Tibial nerve (tissue), 4 donors: ENCODE measurements at places on chromosomes 6 and 20. TPM values are rescaled to one million over a fixed set of nuclear protein-coding genes. Genes with fewer than 3 reads are reported as not detected.

Gene LZTS3
- total RNA-seq: 10.9 TPM

DNA sequence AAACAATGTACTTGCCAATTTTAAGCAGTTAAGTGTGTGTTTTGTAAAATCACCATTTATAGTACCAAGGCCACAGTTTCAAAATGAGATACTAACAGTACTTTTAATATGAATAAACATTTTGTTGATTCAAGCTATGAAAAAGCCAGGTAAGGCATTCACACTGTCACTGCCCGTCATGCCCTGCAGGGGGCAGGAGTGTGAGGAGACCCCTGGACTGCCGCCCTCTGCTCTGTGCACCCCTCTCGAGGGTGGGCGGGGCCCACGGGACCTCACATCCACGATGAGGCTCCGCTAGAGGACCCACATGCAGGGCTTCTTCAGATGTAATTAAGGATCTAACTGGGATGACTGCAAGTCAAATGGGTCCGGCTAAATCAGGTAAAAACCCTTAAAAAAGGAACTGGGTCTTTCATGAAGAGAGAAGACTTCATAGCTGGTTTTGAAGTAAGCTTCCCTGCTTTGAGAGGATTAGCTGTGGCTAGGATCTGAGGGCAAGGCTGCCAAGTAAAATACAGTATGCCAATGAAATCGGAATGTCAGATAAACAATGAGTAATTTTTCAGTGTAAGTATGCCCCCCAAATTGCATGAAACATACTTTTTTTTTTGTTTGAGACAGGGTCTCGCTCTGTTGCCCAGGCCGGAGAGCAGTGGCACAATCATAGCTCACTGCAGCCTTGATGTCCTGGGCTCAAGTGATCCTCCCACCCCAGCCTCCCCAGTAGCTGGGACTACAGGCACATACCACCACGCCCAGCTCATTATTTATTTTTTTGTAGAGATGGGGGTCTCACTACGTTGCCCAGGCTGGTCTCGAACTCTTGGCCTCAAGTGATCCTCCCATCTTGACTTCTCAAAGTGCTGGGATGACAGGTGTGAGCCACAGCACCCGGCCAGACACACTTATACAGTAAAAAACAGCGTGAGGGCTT, 18.7 kb downstream of the DIDO1 start:
- no peak for DNase-seq

- DNase-seq: no peak
Measured at GRCh38 chr6:47379328-47379727, 69.6 kb upstream of the TNFRSF21 start.

GRCh38 chr6:8006208-8006607, 58.0 kb downstream of the BLOC1S5 start:
- DNase-seq: no peak

Gene MAP7
- 0.84 TPM for total RNA-seq
